NCI-H510A treated with DMSO at 0.1 percent for 48 hours (cell line): ENCODE measurements at places on chromosomes 3 and 15.

DNA sequence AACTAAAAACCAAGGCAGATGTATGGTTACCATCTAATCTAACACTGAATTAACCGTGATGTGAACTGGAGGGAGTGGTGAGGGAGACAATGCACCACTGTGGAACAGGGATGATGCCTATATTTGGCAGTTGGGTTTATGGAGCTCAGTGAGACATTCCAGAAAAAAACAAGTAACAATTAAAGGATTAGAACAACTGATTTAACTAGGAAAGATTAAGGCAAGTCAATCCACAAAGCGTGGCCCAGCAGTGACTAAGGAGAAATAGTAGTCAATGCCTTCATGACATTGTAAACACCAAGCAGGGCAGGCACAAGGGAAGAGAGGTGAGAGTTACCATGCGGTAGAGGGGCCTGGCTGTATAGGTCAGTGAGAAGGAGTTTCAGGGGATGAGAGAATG, 38.1 kb downstream of the CHAC1 start:
- DNase-seq = no peak

DNA sequence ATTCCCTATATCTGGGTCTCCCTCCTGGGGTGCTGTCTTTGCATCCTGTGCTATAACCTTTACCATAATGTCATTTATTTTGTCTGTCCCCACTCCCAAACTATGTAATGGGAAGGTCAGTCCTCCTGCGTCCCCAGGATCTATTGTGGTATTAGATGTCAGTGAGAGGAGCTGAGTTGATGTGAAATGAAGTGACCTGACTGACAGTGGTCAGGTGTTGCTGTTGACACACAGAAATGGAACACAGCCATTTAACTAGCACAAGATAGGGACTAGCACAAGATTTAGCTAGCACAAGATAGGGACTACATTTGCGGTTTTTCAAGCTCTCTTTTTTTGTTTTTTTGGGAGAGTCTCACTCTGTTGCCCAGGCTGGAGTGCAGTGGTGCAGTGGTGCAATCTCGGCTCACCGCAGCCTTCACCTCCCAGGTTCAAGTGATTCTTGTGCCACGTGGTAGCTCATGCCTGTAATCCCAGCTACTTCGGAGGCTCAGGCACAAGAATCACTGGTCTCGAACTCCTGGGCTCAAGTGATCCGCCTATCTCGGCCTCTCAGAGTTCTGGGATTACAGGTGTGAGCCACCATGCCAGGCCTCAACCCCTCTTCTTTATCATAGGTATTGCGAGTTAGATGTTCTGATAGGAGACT, 5.2 kb downstream of the NGRN start:
- no peak for DNase-seq

DNA sequence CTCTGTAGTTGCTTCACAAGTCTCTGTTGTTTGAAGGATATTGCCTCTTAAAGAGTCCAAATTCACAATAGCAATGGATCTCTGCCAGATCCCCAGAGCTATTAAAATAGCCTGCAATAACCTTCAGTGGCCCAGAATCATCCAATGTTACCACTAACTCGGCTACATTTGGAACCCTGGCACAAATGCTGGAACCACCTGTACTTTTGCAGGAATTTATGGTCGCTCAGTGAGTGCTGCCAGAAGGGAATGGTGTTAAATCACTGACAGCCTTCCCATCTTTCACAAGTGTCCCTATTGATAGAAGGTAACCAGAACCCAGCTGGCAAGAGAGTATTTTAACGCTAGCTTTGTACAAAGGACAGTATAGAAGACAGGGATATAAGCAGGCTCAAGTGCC, 298.8 kb upstream of the PLSCR5 start:
- no peak for DNase-seq

DNA sequence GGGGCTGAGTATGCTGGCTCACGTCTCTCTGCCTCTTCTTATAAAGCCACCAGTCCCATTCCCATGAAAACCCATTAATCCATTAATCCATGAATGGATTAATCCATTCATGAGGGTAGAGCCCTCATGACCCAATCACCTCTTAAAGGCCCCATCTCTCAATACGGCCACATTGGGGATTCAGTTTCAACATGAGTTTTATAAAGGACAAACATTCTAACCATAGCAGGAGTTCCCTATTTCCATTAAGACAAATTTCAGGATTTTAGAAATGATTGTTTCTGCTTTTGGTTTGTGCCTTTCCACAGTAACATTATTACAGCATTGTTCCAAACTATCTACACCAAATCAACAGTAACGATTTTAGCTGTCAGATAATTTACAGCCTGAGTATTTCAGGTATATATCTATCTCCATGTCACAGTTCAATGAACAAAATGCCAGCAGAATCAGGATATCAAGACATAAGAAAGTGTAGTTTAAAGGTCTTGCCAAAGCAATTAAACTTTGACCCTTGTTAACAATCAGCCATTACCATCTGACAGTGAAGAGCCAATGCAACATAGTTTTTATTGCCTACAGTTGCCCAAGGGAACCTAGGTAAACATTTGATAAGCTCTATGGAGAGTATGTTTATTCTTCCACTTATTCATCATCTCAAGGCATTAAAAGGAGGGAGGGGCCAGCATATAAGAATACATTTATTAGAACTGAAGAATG, 3.8 kb downstream of the TSPAN3 start:
- peak; percentile 11 for DNase-seq

GRCh38 chr3:8301977-8302735, 199.5 kb upstream of the LMCD1 start:
- peak; percentile 70 for DNase-seq

DNA sequence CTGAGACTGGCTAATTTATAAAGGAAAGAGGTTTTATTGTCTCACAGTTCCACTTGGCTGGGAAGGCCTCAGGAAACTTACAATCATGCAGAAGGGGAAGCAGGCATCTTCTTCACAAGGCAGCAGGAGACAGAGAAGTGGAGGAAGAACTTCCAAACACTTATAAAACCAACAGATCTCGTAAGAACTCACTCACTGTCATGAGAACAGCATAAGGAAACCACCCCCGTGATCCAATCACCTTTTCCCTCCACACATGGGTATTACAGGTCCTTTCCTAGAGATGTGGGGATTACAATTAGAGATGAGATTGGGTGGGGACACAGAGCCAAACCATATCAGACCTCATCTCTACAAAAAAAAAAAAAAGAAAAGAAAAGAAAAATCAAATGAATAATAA, 25.7 kb downstream of the CGGBP1 start:
- no peak for DNase-seq

- no peak for DNase-seq
Measured at GRCh38 chr15:58465866-58466517, 34.2 kb downstream of the LIPC start.

DNA sequence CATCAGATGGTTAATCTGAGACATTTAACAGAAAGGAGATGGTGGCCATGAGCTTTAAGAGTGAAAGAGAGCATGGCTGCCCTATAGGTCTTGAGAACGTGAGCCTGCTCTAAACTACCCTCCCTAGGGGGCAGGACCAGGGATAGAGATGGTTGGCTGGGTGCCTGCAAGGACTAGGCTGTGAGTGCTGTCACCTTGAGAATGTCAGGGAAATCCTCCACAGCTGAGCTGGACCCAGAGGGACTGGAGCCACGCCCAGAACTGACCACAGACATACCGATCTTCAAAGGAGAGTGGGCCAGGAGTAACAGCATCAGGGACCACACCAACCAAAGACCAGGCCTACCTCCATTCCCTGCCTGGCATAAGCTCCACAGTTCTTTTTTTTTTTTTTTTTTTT, 53.6 kb upstream of the UBE2E1 start:
- DNase-seq = no peak

DNA sequence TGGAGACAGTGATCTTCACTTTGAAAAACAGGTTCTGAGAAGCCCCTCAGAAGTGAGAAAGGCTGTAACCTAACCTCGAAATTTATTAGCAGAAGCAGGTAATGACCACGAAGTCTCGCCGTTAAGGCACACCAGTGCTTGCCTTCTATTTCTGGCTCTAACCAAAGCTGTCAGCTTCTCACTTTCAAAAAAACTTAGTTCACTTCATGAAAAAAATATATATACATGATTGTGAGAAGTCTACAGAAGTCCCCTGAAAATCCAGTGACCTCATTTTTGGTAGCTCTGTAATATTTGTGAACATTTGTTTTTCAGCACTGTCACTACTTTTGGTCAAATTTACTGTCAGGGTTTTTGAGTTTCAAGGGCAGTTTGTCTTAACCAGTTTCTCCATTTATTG, 19.1 kb upstream of the AKAP13 start:
- no peak for DNase-seq

DNA sequence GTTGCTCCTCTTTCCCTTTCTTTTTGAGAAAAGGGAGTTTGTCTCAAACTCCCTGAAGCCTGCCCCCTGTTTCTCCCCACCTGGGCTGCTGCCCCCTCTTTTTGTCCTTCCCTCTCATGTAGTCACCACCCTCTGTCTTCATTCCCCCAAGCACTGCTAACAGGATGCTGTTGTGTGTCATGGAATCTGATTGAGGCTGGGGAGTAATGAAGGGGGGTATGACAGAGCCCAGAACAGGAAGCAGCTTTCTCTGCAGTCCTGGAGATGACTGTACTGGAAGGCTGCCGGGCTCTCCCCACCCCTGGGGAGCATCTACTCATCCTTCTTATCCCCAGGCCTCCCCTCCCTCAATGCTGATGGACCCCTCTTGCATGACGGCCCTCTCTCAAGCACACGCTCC, 181.6 kb downstream of the ABHD5 start:
- no peak for DNase-seq

- DNase-seq = no peak
Measured at GRCh38 chr15:69559440-69560190, 107.0 kb downstream of the RPLP1 start.

DNA sequence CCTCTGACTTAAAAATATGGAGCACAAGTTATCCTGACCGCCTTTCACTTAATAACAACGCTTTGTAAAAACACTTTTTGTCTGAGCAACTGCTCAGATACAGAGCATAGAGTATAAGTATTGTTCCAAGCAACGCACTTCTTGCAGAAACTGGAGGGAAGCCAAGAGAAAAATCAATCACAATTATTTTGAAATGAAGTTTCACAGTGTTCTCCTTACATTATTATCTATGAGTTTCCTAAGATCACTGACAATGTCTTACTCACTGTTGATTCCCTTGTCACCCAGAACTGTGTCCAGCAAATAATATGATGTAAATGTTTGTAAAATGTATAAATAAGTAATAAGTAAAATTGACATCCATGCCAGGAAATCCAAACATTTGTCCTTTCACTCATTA, 184.6 kb upstream of the GPR149 start:
- no peak for DNase-seq

DNA sequence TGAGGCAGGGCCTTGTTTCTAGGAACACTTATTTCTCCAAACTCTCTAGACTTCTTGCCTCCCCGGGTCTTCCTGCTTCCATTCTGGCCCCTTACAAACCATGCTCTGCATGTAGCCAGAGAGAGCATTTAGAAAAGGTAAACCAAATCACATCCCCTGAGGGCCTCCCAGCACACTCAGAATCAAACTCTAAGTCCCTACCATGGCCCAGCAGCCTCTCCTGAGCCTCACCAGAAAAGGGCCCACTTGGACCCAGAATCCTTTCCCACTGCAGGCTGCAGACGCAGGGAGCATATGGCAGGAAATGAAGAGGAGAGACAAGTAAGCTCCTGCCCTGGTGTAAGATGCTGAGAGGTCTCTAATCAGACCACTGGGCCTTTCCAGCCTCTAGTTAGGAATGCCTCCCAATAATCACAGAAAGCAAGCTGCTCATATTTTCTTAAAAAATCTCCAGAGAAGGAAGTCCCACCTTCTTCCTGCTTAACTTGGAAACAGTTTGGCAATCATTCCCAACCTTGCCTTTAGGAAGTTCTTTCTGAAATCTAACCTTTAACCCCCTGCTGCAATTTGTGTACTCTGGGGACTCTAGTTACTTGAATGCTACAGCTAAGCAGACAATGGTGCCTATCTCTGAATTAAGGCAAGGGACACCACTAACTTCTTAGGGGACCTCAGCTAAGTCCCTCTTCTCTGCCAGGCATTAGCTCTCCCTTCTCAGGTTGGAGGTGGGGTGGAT, 4.2 kb downstream of the AMOTL2 start:
- no peak for DNase-seq

- DNase-seq = no peak
Measured at GRCh38 chr3:123733341-123733740, 148.5 kb upstream of the HACD2 start.
